ENCODE measurements at places on chromosomes 4 and X. TPM values are rescaled to one million over a fixed set of nuclear protein-coding genes. Genes with fewer than 3 reads are reported as not detected.

BEX5 gene
- 6.3 TPM for total RNA-seq

TMPRSS11A gene
- not detected for total RNA-seq

GRCh38 chr4:10784621-10785020 lies 100.1 kb upstream of the CLNK start:
- no peak for DNase-seq
- no peaks in the 10 kb centered on the region for H3K36me3 ChIP-seq
- no peaks in the 10 kb centered on the region for H3K27me3 ChIP-seq
- no peak overlapping the region for H3K4me3 ChIP-seq

DNA sequence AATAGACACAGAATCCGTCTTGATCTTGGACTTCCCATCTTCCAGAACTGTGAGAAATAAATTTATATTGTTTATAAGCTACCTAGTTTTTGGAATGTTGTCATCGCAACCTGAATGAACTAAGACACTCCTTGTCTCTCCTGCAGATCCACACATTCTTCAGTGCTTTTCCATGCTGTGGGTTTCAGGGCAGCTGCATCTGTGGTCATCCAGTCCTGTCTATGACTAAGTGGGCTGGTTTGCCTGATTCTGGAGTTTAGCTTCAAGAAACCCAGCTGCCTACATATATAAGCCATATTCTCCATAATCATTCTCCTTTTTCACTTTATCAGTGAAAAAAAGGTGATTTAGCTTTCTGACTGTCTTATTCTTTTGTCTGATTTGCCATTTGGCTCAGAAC lies 170.3 kb upstream of the KIT start:
- H3K4me1 ChIP-seq, result no peaks in the 10 kb centered on the region
- H3K36me3 ChIP-seq, result no peaks in the 10 kb centered on the region

GRCh38 chrX:31293409-31293808 lies 221.6 kb upstream of the FTHL17 start:
- no peak overlapping the region for H3K27ac ChIP-seq
- no peak overlapping the region for H3K4me3 ChIP-seq
- no peak for DNase-seq
- peaks cover 2% of the 10 kb centered on the region for H3K27me3 ChIP-seq
- H3K4me1 ChIP-seq, result no peaks in the 10 kb centered on the region
- H3K36me3 ChIP-seq, result no peaks in the 10 kb centered on the region

DNA sequence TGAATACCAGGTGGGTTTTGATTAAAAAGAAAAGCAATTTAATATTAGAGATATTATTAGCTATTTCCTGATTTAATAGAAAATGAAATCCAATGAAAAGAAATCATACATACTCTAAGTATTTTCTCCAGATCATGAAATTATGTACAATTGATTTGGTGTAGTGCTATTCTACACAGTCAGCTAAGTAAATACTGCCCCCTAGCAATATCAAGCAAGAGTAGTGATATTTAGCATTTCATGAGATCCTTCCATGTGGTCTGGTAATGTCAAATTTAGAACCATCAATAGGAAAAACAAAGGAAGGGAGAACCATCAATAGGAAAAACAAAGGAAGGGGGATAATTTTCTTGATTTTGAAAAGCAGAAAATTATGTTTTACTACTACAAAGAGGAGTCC lies 114.6 kb downstream of the TBCK start:
- DNase-seq, result no peak
- no peak overlapping the region for H3K27ac ChIP-seq
- peaks cover 2% of the 10 kb centered on the region for H3K27me3 ChIP-seq
- no peaks in the 10 kb centered on the region for H3K4me1 ChIP-seq

Data from ovary (tissue), 10 donors.